ENCODE measurements at places on chromosomes 7 and 10.

DNA sequence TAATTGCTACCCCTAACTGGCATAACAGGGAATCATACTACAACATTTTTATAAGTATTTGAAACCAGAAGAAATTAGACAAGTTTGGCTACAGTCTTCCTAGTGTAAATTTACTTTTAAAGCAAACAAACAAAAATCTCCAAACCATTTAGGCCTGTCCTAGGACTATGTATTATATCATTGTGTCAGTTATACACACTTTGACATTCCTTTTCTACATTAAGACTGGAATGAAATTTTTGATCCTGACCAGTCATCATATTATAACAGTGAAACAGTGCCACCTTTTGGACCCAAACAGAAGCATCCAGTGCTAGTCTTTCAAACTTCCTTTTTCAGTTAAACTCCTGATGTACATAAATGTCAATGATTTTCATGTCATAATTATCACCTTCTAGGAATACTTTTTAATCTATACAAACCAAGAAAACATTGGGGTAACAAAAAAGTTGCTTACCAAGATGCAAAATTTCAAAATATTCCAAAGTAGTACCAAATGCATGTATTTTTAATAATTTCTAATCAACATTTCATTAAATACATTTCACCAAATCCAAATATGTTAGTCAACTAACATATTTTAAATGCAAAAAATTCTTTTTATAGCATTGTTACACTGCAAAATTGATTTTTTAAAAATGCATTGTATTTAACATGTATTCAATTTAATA lies 75.7 kb downstream of the IMMP2L start:
- DNase-seq, result peak; percentile 47

DNA sequence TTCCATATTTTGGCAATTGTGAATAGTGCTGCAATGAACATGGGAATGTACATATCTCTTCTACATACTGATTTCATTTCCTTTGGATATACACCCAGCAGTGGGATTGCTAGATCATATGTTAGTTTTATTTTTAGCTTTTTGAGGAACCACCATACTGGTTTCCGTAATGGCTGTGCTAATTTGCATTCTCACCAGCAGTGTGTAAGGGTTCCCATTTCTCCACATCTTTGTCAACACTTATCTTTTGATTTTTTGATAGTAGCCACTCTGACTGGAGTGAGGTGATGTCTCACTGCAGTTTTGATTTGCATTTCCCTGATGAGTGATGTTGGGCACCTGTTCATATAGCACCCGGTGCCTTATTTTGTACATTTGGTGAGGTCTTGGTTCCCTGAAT lies 519.6 kb downstream of the REEP3 start:
- no peak for DNase-seq

DNA sequence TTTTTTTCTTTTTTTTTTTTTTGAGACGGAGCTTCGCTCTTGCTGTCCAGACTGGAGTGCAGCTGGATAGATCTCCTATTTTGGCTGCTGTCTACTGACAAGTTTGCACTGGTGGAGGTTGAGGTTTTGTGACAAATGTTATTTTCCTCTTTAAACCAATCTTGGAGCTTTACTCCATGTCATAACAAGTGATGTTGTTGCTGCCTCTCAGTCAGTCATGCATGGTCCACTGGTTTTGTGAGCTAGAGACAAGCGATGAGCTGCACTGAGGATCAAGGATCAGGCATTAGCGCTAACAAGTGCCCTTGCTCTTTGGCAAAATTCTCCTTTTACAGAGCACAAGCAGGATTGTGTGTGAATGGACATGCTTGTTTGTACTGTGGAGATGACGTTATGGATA lies 805 bp upstream of the WDFY4 start:
- no peak for DNase-seq

- DNase-seq, result no peak
Observed at GRCh38 chr10:5526691-5527331, 2.0 kb downstream of the CALML3 start.

DNA sequence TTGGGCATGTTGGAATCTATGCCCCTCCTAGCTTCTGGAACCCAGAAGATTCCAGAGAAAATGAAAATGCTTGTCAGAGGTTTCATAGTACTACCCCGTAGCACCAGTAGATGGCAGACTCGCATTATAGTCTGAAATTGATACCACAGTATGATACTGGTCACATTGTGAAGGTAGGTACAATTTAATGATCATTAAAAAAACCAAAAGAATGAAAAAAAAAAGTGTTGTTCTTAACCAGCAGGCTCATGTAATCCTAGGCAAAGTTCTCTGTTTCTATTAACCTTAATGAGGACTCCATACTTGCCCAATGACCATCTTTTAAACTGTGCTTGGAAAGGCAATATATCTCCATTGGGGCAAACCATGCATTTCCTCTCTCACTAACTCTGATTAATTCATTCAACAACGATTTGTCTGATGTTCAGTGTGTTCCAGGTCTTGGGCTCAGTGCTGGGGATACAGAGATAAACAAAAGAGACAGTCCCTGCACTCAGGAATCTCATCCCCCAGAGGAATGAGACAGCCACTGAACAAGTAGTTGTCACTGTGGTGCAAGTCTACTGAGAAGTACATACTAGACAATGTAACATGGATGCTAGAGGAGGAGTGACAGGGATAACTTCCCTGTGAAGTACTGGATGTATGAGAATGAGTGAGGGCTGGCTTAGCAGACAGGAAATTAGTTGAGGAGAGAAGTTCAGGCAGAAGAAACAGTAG lies 223.5 kb upstream of the PHYHIPL start:
- peak; percentile 17 for DNase-seq

DNA sequence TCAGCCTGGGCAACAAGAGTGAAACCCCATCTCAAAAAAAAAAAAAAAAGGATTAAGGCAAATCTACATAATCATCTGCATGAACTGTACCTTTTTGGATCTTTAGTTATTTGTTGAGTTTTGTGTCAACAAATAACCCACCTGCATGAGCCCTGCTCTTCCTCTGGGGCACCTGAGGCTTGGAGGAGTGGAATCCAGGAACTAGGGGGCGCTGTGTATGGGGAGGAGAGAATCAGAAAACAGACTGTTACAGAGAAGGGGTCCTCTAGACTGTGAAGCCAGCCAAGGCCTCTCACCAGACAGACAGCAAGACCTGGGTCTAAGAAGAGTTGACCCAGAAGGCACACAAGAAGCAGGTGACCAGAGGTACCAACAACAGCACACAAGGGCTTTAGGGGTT lies 682.8 kb upstream of the NRP1 start:
- DNase-seq, result peak; percentile 56

DNA sequence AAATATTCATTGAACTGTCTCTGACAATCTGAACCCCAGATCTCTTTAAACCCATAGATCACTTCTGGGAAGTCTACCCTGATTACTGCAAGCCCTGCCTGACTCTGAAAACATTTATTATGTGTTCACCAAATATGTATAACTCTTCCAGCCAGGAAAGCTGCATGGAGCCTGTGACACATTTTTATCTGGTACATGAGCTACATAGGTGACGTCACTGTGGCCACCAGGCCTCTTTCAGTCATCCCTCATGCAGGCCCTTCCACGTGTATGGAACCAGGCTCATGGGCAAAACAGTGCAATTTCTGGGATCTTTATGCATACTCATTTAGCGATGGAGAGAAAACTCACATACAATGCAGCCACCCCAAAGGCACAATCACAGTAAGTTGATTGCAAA lies 133.9 kb upstream of the NUPR2 start:
- no peak for DNase-seq

DNA sequence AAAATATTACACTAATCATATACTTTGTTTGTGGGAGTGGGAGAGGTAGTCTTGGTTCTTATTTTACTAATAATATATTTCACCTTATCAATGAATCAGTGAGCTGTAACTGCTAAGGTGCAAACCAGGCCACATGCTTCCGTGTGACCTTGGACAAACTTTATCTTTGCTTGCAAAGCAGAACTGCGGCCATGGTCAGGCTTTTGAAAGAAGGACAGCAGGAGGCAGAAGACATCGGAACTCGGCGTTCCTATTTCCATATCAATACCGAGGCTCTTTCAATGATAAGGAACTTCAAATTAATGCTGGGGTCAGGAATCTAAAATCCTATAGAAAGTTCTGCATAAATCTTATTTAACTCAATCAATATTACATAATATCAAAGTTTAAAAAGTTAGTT lies 491.9 kb upstream of the PFKP start:
- DNase-seq, result peak; percentile 18

DNA sequence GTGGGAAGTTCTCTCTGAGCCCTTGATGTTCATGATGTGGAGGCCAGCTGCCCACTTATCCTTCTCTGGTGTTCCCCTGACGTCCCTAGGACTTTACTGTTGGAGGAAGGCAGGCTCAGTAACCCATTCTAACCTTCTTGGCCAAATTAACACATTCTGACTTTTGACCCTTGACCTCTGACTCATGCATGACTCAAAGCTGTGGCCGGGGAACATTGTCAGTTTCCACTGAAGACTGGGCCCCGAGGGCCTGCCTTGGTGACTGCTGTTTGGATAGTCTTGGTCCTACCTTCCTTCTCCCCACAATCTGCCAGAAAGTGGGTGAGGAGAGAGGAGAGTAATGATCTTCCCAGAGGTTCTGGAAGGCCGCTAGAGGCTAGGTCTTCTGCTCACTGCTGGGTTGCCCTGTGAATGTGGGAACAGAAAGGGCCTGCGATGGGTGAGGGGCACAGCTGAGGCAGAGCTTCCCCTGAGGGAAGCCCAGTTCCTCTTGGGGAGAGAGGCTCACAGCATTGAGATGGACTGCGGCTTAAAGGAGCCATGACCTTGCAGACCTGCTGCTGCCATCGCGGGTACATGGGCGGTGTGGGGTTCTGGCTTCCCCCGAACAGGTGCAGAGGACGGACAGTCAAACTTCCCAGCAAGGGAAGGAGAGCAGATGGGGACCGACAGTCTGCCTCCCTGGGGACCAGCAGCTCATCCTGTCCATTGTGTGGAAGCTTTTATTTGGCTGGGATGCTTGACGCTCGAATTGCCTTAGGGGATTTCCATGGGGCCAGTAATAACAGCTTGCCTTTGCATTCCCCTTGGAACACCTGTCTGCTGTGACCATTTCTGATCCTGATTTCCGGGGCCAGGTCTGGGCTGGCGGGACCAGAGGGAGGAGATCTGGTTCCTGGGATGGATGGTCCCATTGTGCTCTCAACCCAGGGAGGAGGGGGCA lies 43.8 kb downstream of the ADAMTS14 start:
- DNase-seq, result peak; percentile 68

All from H7 (cell line).